ENCODE measurements at places on chromosomes 2 and 18.

- no peak for DNase-seq
These were observed 18.1 kb downstream of the CCDC141 start for GRCh38 chr2:179031731-179032408.

GRCh38 chr2:101817481-101817880 lies 120.0 kb downstream of the MAP4K4 start:
- DNase-seq: no peak

DNA sequence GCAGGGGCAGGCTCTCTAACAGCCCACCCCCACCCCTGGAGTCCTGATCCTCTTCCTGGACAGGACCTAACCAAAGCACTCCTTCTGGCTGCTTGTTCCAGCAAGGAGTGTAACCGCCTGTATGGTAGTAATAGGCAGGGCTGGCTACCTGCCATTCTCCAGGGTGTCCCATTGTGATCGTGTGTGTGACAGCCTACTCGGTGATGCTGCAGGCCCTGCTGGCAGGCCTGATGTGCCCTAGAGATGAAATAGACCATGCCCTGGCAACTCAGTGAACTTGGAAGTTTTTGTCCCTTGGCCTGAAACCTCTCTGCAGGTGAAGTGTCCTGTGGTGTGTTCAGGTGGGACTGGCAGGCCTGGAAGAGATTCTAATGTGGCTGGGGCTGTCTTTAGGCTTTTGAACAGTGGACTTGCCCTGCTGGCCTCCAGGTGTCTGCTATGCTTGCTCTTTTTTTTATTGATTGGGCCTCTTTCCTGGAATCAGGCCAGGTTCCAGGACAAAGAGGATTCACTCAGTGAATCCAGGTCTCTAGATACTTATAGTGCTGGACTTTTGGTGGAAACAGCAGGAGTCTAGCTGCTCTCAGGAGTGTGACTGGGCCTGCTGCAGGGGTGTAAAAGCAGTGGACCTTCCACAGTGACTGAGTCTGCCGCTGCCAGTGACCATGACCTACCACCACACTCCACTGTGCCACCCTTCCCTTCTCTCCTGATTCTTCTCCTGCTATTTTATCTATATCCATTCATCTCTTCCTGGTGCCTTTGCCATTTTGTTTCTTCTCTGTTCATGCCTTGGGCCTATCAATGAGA lies 132.1 kb downstream of the CTIF start:
- no peak for DNase-seq

- no peak for DNase-seq
These were observed 41.1 kb downstream of the ARL6IP6 start for GRCh38 chr2:152759290-152760072.

GRCh38 chr18:67951137-67951536 lies 434.6 kb upstream of the DSEL start:
- DNase-seq: no peak

DNA sequence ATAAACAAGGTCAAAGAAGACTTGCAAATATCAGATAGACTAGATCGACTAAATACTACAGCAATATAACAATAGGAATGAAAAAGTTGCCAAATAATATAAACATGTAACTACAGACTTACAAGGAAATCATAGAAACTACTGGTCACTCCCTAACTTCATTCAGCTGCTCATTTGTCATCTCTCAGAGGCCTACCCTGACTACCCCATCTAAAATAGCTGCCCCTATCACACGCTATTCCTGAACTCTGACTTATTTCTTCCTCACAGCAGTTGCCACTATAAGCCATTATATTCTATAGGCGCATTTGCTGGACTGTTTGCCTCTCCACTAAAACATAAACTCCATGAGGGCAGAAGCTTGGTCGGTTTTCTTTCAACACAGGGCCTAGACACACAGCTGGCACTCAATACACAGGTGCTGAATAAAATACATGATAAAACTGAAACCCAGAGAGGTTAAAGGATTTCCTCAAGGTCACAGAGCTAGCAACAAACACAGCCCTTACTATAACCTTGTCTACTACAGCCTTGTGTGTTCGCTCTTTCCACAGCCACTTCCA lies 1.8 kb downstream of the STRN start:
- no peak for DNase-seq

GRCh38 chr18:72819050-72819449 lies 48.7 kb downstream of the NETO1 start:
- no peak for DNase-seq

DNA sequence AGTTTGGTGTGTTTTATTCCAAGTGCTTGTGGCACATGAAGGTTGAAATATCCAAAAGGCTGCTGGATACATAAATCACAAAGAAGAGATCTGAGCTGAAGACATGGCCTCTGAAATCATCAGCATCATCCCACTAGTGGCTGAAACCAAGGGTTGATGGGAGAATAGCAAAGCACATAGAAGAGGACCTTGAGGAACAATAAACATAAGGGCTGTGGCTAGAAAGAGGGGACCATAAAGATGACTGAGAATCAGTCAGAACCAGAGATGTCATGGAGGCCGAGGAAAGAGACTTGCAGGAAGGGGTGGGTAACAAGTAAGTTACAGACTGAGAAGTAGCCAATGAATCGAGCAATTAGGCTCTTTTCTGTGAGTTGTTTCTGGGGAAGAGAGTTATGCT lies 116.8 kb downstream of the CDC42EP3 start:
- DNase-seq: no peak

- DNase-seq: no peak
These were observed 15.5 kb upstream of the IHH start for GRCh38 chr2:219076253-219076652.

GRCh38 chr2:107359021-107359420 lies 467.7 kb upstream of the RGPD4 start:
- no peak for DNase-seq

- no peak for DNase-seq
These were observed 242.6 kb upstream of the KCNJ3 start for GRCh38 chr2:154455866-154456265.

DNA sequence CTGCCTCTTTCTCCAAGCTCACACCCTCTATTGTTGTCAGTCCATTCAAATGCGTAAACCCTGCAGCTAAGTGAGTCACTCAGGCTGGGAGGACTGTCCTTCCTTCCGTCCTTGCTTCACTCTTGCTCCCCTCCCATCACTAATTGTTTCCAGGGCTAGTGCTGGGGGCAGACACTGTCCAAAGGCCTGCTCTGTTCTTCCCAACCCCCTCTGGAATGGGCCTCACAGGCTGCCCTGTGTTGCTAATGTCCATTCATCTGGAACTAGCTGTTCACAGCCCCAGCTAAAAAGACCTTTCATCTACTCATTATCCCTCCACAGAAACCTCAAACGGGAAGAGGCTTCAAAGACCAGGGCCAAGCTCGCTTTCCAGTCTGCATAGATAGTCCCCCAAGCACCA lies 31.9 kb upstream of the NRP2 start:
- no peak for DNase-seq

DNA sequence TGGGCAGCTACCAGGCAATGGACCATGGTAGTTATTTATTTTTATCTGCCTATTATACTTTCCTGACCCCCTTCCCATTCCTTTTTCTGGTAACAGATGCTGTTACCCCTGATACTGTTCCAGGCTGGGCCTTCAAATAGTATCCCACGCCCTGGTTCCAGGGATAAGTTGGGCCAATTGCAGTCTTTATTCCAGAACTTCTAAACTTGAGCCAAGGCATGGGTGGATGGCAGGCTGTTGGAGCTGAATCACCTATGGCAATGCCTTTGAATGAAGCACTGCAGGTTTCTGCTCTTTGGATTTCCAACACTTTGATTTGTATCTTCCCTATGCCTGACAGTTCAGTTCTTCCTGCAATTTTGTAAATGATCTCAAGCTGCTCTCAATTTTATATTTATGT lies 99.2 kb upstream of the LHCGR start:
- no peak for DNase-seq

GRCh38 chr2:202014759-202015211 lies 18.9 kb upstream of the FZD7 start:
- DNase-seq: no peak

DNA sequence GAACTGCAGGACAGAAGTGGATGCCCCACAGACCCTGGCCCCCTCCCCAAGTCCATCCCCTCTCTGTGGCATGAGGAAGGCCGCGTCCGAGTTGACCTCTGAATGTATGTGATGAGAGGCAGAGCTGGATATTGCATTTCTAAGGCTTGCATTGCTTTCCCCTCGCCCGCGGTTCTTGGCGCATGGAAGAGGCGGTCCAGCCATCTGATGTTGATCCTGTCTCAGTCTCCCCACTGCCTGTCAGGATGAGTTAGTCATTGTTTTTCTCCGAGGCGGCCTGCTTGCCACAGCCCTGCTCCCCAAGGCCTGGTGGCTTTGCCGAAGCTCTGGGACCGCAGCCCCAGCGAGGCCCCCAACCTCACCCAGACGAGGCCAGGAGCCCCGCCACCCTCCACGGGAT lies 88.6 kb downstream of the SMAD7 start:
- DNase-seq: no peak

GRCh38 chr2:188518381-188518780 lies 226.7 kb downstream of the GULP1 start:
- no peak for DNase-seq

GRCh38 chr2:236656721-236657120 lies 87.1 kb downstream of the ACKR3 start:
- no peak for DNase-seq

- DNase-seq: no peak
These were observed 1079.8 kb upstream of the ZEB2 start for GRCh38 chr2:145599756-145600155.

DNA sequence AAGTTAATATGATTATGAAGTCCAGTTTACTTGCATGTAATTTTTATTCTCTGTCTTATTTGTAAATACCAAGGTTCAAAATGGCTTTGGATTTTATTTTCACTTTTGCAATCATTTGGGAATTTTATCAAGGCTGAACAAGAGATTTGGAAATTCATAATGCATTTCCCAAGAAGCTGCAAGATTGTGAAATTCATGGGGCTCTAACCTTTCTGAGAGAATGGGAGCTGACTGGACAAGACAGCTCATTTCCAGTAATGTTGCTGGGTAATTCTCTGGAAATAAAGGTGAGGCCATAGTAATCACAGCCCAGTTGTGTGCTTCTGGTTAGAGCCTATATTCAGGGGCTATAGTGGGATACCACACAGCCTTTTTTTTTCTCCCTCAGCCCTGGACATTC lies 21.5 kb upstream of the NABP1 start:
- no peak for DNase-seq

GRCh38 chr18:36127836-36128529 lies 1.2 kb downstream of the SLC39A6 start:
- no peak for DNase-seq

DNA sequence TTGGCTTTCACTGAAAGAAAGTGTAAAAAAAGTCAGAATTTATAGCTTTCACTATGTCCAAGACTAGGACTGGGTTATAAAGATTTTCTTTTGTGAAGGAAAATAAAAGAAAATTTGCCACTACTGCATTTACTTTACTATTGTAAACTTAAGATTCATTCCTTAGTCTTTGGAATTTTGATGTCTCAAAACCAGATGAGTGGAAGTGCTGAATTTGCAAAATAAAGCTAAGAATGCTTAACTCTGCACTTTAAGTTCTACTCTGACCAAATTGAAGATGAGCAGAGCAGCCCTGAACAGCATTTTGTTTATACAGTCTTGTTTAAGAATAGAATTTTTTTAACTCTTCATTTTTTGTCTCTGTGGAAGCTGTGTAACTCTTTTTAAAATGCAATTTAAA lies 102.4 kb downstream of the ICA1L start:
- DNase-seq: no peak

- DNase-seq: no peak
These were observed 20.7 kb downstream of the FBXO15 start for GRCh38 chr18:74126684-74127655.

- no peak for DNase-seq
These were observed 98.5 kb upstream of the ZSWIM2 start for GRCh38 chr2:186947516-186947915.

DNA sequence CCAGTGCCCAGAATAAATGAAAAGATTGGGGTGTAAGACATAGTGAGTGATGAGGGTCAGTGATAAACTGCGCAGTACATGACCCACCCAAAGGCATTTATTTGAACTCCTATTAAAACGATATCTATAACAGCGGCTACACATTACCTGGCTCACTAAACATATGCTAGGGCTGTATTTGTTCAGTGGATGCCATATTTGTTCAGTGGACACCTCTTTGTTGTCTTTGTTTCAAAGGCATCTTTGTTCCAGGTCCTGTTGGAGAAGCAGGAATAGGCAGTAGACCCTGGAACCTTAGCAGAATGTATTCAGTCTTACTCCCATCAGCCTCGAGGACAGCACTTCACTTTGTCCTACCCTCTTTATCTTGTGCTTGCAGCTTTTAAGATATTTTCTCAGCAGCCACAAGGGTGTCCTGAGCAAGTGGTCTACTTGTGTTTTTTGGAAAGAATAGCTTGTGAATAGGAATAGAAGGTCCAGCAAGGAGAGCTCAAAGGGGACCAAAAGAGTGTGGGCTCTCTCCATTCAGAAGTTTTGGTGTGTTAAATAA lies 650.8 kb upstream of the FANCL start:
- DNase-seq: no peak

- DNase-seq: no peak
These were observed 49.2 kb upstream of the NAB1 start for GRCh38 chr2:190599546-190600220.

DNA sequence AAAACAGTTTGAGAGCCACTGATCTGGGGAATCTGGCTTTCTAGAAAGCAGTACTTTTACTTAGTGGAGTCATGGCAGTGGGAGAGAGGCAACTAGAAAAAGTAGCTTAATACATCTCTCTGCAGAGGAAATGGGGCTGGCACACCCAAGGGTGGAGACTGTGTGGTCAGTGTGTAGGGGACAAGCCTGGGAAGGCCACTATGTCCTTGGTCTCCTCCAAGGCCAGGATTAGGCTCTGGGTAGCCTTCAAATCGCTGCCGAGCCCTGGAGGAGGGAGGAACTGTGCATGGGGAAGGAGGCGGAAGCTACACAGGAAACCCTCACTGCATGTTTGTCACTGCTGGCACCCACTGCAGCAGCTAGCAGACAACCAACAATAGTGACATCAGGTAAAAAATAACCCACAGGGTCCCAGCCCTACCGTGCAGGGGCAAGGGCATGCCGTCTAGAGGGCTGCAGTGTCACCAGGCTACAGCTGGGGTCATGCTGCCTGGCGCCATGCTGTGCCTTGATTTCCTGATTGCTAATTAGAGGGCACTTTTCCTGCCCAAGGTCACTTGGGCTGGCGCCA lies 34.8 kb downstream of the LBH start:
- DNase-seq: no peak

Measured in NCI-H187 (cell line).